ENCODE measurements at places on chromosomes 6 and 20.

GRCh38 chr6:164062872-164063271 lies 648.4 kb downstream of the QKI start:
- DNase-seq: no peak

DNA sequence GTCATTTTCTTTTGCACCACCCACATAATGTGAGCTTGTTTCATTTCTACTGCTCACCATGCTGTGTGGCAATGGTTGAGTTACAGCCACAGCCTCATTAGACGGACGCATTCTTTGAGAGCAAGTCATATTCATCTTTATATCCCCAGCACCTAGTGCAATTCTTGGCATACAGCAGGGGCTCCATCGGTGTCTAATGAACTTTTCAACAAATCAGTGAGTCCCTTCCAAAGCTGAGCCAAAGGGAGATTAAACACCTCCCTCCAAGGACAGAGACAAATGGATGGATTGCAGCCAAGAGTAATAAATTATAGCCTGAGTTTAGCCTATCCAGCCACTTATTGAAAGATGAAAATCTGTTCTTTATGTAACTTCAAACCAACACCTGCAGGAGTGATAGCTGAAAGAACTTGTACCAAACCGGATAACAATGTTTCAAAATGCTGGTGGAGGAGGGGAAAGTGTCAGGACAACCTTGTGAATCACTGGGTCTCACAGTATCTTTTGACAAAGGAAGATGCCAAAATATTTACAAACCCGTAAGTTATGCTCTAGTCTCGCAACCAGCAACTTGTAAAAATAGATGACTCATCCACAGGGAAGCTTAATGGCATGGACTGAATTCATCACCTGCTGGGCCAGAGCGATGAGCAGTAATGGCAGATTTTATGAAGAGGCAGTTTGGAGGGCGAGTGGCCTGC lies 139.0 kb downstream of the PXDC1 start:
- peak; percentile 58 for DNase-seq

GRCh38 chr6:163375361-163375760 lies 39.2 kb upstream of the QKI start:
- DNase-seq: no peak

DNA sequence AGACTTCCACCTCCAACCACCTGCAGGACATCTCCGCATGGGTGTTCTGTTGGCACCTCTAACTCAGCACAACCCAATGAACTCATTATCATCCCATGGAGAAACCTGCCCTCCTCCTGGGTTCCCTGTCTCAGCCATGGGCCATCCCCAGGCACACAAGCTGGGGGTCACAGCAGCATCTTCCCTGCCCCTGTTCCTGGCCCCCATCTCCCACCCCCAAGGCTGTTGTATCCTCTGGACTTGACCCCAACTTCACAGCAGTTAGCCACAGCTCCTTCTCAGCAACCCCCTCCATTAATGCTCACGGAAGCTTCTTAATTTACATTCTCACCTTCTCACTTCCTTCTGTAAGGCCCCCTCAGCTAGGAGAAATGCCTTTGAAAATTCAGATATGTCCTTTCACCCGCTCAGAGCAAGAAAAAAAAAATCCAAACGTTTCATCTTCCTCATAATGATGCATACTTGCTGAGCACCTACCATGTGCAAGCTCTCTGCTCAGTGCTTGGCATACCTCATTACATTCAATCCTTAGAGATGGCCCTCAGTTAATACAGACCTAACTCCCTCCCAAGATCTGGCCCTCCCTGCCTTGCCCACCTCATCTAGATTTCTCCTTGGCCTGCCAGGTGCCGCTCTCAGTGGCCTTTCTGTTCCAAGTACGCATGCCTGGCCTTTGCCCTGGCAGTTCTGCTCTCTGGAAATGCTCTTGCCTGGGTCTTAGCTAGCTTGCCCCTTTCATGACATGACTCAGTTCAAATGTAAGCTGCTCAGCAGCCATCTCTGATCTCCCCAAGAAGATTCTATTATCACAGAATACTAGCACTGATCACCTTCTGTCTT lies 2.5 kb upstream of the NELFCD start:
- DNase-seq: no peak

DNA sequence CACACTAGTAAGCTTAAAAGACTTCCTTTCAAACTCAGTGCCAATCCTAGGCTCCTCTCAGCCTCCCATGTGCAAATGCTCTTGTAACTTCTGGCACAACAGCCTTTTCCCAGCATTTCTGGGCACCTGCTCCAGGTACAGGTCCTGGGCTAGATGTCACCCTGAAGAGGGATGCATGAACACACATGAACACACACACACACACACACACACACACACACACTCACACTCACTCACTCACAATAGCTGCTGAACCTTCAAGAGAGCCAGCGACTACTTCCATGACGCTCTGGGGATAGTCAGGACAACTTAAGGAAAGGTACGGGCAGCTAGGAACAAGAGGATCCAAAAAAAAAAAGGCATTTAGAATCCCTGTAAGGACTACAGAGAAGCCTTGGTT lies 122.8 kb downstream of the INSM1 start:
- no peak for DNase-seq

GRCh38 chr6:55108134-55109130 lies 65.9 kb upstream of the HCRTR2 start:
- no peak for DNase-seq

- DNase-seq: no peak
Observed at GRCh38 chr20:57397693-57398108, 6.5 kb downstream of the RBM38 start.

DNA sequence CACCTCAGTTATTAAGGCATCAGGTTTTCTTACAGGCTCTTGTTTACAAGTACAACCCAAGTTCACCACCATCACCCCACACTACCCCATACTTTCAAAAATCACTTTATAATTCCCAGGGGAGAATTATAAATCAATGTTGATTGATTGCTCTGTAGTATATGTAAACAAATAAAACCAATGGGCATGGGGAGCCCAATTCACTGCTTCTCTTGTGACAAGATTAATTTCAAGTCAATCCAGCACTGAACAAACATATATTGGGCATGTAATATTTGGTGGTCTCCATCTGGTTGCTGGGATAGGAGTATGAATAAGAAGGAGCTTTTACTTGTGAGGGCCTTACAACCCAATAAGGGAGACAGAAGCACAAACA lies 95.8 kb downstream of the CLVS2 start:
- no peak for DNase-seq

DNA sequence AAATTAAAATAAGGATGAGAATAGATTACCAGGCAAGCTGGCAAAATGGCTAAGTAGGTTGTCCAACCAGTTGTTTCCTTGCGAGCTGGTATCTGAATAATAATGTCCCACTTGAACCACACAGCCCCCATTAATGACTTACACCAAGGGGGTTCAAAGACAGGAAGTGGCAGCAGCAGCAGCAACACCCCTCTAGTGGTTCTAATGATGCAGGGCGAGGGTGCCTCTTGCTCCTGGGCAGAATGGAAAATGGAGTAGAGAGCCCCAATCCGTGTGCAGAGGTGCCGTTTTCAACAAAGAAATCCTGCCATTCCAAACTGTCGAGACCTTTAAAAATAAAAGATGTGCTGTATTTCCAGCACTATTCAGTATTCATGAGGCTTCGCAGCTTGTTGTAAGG lies 218.1 kb downstream of the TSHZ2 start:
- DNase-seq: no peak

DNA sequence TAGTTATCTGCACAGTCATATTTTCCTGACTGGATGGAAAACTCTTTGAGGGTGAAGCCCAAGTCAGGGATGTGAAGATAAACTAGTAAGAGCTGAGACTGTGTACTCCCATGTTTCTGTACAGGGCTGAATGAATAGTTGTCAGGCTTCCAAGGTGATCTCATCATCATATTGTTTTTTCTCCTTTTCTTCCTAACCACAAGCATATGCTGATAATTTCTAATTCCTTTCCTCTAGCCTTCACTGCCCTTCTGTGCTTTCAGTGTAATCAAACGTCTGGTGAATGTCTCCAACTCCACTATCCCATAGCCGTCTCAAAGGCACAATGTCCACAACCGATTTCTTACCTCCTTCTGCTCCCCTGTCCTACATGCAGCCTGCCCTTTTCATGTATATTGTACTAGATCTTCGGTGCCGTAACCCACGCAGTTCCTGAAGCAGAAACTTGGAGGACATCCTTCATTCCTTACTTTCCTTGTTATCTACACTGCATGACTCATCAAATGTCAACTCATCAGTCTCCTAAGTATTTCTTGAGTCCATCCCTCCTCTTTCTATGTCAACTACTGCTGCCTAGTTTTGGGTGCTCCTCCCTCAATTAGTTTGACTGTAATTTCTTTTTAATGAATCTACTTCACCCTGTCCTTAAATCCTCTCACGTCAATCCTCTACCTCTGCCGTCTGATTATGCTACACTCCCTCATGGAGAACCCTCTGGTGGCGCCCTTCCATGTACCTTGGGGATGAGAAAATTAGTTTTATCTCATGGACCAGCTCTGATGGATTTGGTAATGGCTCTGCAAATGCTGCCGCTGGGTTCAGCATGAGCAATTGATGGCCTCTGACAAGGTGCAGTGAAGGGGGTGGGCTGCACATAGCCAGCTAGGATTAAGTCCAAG lies 21.9 kb downstream of the NCOA7 start:
- peak; percentile 31 for DNase-seq

GRCh38 chr6:81813305-81813704 lies 60.8 kb upstream of the TENT5A start:
- no peak for DNase-seq

- no peak for DNase-seq
Observed at GRCh38 chr20:12660918-12661317, 347.9 kb upstream of the SPTLC3 start.

DNA sequence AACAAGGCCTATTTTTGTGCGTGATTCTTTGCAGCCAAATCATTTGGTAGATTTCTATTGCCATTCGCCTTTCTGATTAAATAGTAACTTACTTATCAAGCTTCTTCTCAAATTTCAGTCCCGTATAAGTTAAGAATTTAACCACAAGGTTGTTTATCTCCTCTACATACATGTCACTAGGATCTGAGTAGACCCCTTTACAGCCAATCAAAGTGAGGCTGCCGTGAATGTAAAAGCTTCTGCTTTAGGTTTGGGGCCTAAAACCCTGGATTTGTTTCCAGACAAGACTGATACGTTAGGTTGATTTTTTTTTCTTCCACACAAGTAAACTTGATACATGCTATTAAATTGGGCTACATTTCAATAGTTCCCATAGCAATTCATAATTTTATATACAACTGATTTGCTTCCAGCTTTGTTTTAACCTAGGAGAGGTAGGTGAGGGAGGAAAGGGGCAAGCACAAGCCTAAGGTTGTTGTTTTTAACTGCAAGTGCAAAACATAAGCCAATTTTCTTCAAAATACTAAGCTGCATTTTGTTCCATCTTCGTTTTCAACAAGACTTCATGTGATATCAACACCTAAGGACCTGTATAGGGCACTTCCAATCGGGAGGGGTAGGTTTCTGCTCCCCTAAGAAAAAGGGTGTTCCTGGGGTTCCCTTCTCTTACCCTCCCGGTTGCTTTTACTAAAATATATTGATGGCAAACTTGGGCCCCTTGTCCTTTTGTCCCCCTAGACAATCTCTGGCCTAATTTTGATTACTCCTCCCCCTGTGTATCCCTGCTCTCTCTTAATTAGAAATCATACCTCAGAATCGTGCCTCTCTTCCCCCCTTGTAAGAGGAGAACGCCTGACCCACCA lies 1.7 kb downstream of the RANBP9 start:
- DNase-seq: peak; percentile 18

GRCh38 chr6:111338843-111339242 lies 144.2 kb downstream of the REV3L start:
- no peak for DNase-seq

- DNase-seq: no peak
Observed at GRCh38 chr20:33373735-33374605, 27.3 kb downstream of the CDK5RAP1 start.

DNA sequence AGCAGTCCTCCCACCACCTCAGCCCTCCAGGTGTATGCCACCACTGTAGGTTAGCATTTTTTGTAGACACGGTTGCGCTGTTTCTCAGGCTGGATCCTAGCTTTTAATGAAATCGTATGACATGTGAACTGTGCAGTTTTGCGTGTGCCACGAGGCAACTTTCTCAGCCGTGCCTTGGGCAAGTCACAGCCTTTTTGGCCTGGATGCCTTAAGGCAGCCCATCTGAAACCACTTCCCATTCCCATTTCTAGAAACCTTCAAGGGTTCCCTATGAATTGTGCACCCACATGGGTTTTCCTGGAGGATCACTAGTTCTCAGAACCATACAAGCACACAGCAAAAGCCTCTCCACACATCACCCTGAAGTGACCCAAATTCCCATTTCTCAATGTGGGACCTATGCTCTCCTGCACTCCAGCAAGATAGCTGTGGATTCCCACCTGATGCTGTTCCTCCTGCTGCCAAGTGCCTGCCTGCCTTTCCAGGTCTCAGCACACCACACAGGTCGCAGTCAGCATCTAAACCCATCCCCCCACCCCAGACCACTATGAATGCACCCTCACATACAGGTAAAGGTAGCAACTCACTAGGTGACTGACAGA lies 28.9 kb downstream of the SNX5 start:
- DNase-seq: no peak

GRCh38 chr6:24666097-24666640 lies 530 bp downstream of the TDP2 start:
- DNase-seq: peak; percentile 44
